ENCODE measurements at places on chromosomes 11 and 22.

GRCh38 chr11:30478923-30479322, 107.2 kb downstream of the MPPED2 start:
- no peak for DNase-seq

GRCh38 chr22:24455039-24455438, 27.6 kb downstream of the ADORA2A start:
- no peak for DNase-seq

DNA sequence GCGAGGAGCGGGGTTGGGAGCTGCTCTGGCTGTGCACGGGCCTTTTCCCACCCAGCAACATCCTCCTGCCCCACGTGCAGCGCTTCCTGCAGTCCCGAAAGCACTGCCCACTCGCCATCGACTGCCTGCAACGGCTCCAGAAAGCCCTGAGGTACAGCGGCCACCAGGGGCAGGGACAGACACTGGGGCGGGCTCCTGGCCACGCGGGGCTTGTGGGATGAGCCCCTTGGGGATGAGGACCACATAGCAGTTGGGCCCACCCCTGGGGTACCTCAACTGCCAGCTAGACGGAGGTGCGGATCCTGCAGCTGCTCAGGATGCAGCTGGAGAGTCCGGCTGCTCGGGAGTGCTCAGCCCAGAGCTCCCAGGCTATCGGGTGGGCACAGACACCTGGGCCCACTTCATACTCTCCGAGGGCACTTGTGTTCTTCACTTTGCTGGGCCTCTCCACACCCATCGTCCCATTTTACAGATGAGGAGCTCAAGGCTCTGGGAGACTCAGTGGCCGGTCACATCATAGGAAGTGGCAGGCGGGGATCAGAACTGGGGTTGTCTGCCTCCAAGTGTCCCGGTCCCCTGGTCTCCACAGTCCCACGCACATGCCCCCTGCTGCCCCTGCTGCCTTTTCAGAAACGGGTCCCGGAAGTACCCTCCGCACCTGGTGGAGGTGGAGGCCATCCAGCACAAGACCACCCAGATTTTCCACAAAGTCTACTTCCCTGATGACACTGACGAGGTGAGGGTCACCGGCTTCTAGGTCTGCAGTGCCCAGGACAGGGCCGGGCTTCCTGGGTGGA, 77.6 kb downstream of the MYO7A start:
- DNase-seq: no peak

DNA sequence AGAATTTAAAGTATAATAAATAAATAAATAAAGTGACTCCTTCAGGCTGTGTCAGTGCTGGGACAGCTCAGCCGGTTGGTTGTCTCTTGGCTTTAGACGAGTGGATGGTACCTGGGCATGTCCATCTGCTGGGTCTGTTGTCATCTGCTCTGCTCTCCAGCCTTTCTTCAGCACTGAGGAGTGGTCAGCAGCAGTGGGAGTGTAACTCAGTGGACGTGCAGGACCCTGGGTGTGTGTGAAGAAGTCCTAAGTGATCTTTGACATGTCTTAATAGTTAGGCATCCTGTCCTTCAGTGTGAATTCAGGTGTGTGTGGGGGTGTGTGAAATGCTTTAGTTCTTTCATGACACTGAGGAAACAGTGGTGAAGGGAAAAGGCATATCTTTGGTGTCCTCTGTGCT, 24.3 kb downstream of the AMOTL1 start:
- DNase-seq: no peak

DNA sequence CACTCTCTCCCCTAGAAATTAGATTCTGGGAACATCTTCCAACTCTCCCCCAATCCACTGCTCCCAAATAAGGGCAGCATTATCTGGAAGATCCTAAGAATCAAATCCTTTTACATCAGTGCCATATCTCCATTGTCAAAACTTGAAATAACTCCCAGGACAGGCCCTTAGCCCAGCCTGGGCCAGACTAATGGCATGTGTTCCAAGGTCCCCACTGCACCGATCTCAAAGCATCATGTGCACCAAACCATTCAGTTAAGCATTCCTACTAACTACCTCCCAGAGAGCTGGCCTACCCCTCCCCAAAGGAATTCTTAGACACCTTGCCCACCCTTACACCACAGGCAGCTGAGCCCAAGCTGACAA, 44.2 kb upstream of the POU2AF1 start:
- no peak for DNase-seq

GRCh38 chr11:123806249-123806648, at the start of gene OR6M1:
TSS of gene OR6M1 (minus strand) at chr11:123806349. CDS start at chr11:123806349, 0 bp downstream.
- no peak for DNase-seq

- peak; percentile 49 for DNase-seq
Observed at GRCh38 chr11:129286813-129287212, 88.8 kb upstream of the BARX2 start.
